ENCODE measurements at places on chromosomes 3 and 15. TPM values are rescaled to one million over a fixed set of nuclear protein-coding genes. Genes with fewer than 3 reads are reported as not detected.

CYP8B1 gene
- polyA plus RNA-seq, result not detected

ROPN1 gene
- polyA plus RNA-seq, result 0.29 TPM

GRCh38 chr15:72749700-72750099, 33.9 kb downstream of the ADPGK start:
- no peak for DNase-seq

DNA sequence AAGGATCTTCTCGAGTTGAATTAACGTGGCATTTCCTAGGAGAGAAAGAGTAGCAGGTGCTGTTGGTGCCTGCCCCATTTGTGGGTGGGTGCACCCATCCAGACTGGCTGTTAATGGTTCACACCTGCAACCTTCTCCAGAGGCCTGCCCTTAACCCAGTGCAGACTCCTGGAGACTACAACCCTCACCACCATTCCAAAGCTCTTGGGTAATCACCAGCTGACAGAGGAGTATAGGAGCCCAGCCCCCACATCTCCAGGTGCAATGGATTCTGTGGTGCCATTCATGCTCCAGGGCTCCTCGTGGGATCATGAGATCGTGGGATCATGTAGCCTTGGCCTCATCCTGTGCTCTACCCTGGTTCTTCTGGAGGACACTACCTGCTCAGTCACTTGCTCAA, 60.2 kb downstream of the SEMA5B start:
- DNase-seq, result no peak

DNA sequence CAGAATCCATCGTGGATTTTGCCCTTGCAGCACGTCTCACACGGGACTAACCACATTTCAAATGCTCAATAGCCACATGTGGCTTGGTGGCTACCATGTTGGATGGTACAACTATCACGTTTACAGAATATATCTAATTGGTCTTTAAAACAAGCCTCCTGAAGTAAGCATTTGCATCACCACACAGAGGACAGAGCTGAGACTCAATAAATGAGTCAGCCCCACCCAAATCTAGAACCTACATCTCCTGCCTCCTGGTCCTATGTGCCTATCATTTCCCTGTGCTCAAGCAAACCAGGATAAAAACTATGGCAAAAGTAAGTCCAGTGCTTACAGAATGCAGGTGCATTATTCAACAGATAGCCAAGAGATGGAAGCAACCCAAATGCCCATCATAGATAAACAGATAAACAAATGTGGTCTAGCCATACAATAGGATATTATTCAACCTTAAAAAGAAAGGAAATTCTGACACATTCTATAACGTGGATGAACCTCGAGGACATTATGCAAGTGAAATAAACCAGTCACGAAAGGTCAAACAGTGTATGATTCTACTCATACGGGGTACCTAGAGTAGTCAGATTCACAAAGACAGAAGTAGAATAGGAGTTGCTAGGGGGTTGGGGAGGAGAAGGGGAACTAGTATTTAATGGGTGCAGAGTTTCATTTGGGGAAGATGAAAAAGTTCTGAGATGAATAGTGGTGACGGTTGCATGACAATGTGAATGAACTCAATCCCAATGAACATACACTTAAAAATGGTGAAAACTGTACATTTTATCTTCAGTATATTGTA, 43.9 kb downstream of the SRGAP3 start:
- DNase-seq, result no peak

GRCh38 chr15:25501828-25502446, 63.1 kb upstream of the UBE3A start:
- no peak for DNase-seq

Data from AG04450 (cell line).